ENCODE measurements at places on chromosomes 16 and 17.

GRCh38 chr16:88985521-88985920 lies 8.5 kb upstream of the CBFA2T3 start:
- no peak for DNase-seq

DNA sequence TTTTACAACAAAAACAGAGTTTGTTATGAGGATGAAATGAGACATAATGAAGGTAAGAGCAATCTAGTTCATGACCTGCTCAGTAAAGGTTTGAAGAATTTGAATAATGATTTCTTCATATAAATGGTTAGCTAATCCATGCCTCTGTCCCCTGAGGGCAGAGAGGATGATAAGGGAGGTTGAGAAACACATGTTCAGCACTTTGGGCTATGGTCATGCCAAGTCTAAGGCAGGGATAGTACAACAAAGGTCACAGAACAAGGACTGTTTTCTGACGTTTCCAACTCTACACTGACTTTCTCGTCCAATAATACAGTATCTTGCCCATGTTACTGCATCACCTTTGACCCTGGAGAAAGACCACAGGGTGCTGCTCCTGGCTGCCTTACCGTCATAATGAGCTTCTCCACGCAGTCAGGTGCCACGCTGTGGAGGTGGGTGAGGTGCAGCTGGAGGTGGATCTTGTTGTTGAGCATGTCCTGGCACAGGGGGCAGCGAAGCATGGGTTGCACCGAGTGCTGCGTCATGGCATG lies 236.7 kb downstream of the ZFHX3 start:
- no peak for DNase-seq

- DNase-seq, result no peak
Measured at GRCh38 chr16:54174201-54174600, 112.4 kb downstream of the IRX3 start.

DNA sequence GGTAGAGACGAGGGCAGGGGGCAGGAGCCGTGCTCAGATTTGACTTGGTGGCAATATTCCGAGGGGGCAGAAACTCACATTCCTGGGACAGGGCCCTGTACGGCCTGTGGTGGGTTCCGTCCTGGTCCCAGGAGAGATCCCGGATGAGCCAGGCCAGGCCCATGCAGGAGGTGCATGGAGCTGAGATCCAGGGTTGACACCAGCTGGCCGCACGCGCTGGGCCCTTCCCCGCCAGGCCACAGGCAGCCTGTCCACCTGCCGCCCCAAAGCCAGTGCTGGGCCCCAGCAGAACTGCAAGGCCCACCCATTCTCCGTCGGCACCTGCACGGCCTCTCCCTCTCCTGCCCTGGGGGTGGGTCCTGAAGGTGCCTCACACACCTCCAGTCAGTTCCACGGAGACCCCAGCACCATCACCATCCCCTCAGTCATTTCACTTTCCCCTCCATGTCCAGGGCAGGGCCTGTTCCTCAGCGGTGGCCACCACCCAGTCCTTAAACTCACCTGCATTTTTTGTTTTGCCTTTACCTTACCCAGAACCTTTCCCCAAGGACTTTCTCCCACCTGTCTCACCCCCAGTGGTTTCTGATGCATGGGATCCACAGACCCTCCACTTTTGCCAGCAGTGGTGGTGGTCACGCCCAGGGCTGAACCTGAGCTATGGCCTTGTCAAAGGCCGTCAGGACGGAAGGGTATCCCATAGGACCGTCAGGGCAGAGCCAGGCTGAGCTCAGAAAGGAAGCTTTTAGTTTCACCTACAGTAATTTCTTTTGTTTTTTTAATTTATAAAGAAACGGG lies 25.1 kb upstream of the CDH15 start:
- no peak for DNase-seq
